ENCODE measurements at places on chromosomes 13 and 19.

GRCh38 chr19:4172861-4173473 is 9.4 kb downstream of the SIRT6 start:
- DNase-seq = peak; percentile 77

GRCh38 chr13:109899316-109899715 is 112.9 kb upstream of the IRS2 start:
- no peak for DNase-seq

GRCh38 chr13:50518781-50519201 is 324.7 kb downstream of the DLEU7 start:
- DNase-seq = no peak

- DNase-seq = no peak
These were observed 1189.7 kb downstream of the EFNB2 start for GRCh38 chr13:105345730-105346129.

DNA sequence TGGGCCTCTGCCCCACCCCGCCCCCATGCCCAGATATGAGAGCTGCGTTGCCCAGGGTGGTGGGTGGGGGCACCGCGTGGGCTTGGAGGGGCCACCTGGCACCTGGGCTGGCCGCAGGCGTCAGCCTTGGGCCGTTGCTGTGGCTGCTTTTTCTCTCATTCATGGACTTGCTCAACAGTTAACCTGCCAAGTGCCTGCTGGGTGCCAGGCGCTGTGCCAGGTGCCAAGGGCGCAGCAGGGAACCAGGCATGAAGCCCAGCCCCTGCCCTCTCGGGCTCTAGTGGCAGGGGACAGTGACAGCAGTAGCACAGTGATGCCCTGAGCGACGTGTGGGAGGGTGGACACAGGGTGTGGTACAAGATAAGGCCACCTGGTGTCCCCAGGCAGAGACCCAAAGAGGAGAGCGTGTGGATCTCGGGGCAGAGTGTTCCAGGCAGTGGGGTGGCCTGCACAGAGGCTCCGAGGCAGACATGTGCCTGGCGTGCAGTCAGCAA is 28.1 kb downstream of the DHX34 start:
- DNase-seq = no peak
